ENCODE measurements at places on chromosomes 5 and 9. TPM values are rescaled to one million over a fixed set of nuclear protein-coding genes. Genes with fewer than 3 reads are reported as not detected.

ANKRD34B gene
- not detected for total RNA-seq

RASGRF2 gene
- 13.9 TPM for total RNA-seq

PWWP2A gene
- total RNA-seq = 46.2 TPM

RNF180 gene
- 51.1 TPM for total RNA-seq

C6 gene
- 0.68 TPM for total RNA-seq

ACTBL2 gene
- total RNA-seq = not detected

MELK gene
- not detected for total RNA-seq

PCDHA13 gene
- total RNA-seq = 0.56 TPM

SLCO6A1 gene
- total RNA-seq = not detected

CAAP1 gene
- total RNA-seq = 19.0 TPM

CCDC171 gene
- 6.4 TPM for total RNA-seq

TTC39B gene
- total RNA-seq = 24.2 TPM

PCDHA7 gene
- total RNA-seq = 0.54 TPM

ALDH1A1 gene
- total RNA-seq = 101 TPM

IFNA6 gene
- total RNA-seq = not detected

LCN1 gene
- not detected for total RNA-seq

ASPN gene
- 110 TPM for total RNA-seq

CNOT6 gene
- total RNA-seq = 24.8 TPM

ASS1 gene
- total RNA-seq = 81.7 TPM

SPINK13 gene
- not detected for total RNA-seq

- no peak for DNase-seq
Observed at GRCh38 chr5:65927503-65928321, 1.3 kb downstream of the ERBIN start.

GRCh38 chr5:73443829-73444498, 4.6 kb downstream of the FOXD1 start:
- DNase-seq = no peak

DNA sequence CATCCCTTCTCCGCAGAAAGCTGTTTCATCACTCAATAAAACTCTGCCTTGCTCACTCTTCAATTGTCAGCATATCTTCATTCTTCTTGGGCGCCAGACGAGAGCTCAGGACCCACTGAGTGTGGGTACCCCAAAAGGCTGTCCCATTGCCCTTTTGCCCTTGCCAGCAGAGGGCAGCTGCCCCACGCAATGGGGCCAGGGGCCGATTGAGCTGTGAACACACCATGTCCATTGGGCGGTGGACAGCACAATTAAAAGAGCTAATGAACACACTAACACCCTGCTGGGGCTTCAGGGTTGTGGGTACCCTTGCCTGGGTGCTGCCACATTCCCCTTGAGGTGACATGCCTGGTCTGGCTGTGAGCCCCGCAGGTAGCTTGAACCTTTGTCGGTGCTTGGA, 487.2 kb upstream of the NUDT12 start:
- DNase-seq = no peak

GRCh38 chr5:149172261-149172660, 31.0 kb downstream of the ABLIM3 start:
- no peak for DNase-seq

- DNase-seq = no peak
Observed at GRCh38 chr9:111179577-111179976, 141.3 kb upstream of the LPAR1 start.

- no peak for DNase-seq
Observed at GRCh38 chr5:65871182-65871581, 55.2 kb upstream of the ERBIN start.

- DNase-seq = no peak
Observed at GRCh38 chr5:119365847-119366539, 10.2 kb downstream of the TNFAIP8 start.

GRCh38 chr9:95406121-95406520, 88.6 kb upstream of the FANCC start:
- no peak for DNase-seq

DNA sequence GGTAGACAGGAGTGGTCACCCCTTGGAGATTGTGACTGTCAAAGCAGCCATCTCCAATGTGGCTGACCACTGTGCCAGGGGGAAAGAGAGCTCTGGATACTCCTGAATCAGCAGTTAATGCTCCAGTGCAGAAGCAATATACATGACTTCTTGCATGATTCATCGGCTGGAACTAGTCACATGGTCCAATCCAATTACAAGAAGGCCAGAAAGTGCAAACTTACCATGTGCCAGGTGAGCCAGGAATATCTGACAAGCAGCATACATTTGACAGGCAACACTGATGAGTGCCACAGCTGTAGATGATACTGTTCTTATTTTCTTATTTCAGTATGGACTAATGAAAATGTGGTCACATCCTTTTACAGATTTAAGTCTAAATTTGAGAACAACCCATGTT, 440.0 kb upstream of the MPDZ start:
- DNase-seq = no peak

DNA sequence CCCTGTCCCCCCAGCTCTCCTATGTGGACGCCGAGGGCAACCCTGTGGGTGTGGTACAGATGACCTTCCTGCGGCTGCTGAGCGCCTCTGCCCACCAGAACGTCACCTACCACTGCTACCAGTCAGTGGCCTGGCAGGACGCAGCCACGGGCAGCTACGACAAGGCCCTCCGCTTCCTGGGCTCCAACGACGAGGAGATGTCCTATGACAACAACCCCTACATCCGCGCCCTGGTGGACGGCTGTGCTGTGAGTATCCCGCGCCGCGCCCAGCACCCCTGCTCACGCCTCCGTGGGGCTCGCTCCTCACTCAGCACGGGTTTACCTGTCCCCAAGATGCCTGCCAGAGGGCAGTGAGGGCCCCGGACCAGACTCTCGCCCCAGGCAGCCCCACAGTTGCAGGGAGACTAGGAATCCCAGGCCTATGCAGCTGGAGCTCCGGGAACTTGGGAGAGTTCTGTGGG, 45.6 kb upstream of the FCN2 start:
- DNase-seq = no peak

DNA sequence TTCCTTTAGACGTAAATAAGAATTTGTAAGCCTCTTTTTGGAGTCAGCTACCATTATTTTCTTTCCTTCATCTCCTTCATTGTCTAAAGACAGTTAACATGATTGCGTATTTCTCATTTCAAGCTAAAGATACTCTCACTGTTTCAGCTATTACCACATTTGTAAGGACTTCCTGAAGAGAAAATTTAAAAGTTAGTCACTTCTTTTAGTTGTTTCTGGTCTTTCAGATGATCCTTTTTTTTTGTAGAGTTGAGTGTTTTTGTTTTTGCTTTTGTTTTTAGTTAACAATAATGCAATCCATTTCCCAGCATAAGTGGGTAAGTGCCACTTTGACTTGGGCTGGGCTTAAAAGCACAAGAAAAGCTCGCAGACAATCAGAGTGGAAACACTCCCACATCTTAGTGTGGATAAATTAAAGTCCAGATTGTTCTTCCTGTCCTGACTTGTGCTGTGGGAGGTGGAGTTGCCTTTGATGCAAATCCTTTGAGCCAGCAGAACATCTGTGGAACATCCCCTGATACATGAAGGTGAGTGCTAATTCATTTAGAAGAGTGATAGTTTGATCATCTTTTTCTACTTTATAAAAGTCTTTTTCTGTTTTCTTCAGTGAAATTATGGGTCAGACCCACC, 2.0 kb downstream of the IL31RA start:
- DNase-seq = no peak

DNA sequence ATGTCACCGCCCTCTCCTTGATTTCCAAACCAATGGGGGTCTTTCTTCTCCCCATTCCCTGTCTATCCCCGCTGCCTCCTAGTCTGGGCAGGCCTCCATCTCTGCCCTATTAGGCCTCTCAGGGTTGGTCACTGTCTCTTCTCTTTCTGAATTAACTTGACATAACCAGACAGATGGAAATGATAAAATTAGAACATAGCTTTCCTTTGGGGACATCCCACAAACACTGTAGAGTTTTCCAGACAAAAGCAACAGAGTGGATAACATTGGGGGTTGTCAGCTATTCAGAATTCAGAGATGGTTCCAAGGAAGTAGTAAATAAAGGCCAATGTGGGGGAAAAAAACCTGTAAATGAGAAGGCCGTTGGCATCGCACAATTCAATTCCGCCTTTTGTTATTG, 24.7 kb downstream of the LHX6 start:
- DNase-seq = no peak

GRCh38 chr5:133881576-133882388, 86.6 kb downstream of the C5orf15 start:
- no peak for DNase-seq

- DNase-seq = no peak
Observed at GRCh38 chr9:29966247-29966646, 2393.0 kb upstream of the C9orf72 start.

DNA sequence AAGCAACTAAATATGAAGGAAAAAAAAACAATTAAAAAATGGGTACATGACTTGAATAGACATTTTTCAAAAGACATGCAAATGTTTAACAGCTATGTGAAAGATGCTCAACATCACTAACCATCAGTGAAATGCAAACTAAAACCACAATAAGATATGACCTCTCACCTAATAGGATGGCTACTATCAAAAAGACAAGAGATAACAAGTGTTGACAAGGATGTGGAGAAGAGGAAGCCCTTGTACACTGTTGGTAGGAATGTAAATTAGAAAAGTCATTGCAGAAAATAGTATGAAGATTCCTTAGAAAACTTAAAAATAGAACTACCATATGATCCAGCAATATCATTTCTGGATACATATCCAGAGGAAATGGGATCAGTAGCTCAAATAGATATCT, 324.7 kb upstream of the TLE4 start:
- no peak for DNase-seq

DNA sequence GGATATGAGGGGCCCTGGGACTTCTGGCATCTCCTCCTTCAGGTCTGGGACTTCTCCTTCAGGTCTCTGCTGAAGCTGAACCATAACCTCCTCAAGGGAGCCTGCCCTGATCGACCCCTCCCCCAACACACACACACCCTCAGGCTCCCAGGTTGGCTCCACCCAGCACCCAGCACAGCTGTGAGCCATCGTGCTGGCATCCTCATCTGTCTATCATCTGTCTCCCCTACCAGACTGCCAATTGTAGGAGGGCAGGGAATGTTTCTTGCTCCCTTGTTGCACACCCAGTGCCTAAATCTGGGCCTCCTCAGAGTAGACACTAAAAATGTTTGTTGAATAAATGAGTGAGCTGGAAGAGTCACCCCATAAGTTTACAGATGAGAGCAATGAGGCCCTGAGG, 71.4 kb downstream of the LRSAM1 start:
- no peak for DNase-seq

DNA sequence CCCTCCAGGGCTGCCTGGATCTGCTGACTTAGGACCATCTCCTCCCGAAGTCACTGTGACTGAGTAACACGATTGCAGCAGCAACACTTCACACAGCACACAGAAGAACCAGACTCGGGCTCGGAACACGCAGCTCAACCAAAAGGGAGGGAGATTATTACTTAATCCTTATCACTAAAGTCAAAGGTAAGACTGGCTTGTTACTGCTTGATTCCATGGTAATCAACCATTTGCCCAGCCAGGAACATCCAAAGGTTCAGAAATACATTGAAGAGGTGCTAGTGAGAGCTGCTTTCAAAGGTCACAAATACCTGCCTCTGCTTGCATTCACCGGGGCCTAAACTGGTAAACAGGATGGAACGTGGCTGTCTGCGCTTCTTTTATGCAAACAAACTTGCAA, 7.7 kb downstream of the FBP1 start:
- DNase-seq = no peak

GRCh38 chr9:114769624-114770023, 36.2 kb downstream of the TNFSF15 start:
- no peak for DNase-seq

GRCh38 chr5:145225529-145225928, 609.6 kb downstream of the PRELID2 start:
- DNase-seq = no peak

- DNase-seq = no peak
Observed at GRCh38 chr5:74367241-74367733, 273.2 kb downstream of the ENC1 start.

- no peak for DNase-seq
Observed at GRCh38 chr9:109011231-109011671, 2.0 kb downstream of the CTNNAL1 start.

GRCh38 chr5:4551034-4551433, 589.1 kb upstream of the ADAMTS16 start:
- DNase-seq = no peak

GRCh38 chr9:28190981-28191380, 617.7 kb upstream of the C9orf72 start:
- DNase-seq = no peak

GRCh38 chr5:82674671-82675070, 396.5 kb upstream of the RPS23 start:
- DNase-seq = no peak

DNA sequence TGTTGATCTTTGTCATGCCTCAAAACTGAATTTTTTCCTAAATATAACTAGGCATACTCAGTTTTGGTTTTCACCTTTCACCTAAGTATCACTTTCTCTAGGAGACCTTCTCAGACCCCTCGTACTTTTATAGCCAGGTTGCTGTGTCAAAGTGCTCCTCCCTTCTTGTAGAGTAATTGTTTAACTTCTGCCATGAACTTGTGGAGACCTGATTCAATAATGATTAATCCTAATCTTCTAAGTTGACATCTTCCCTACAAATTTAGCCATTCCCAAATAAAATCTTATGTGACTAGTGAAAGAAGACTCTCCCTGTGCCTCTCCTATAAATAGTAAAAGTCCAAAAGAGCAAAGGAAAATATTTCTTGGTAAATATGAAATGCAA, 159.8 kb downstream of the SPATA31D1 start:
- no peak for DNase-seq

GRCh38 chr9:104700306-104700705, 6.0 kb downstream of the OR13D1 start:
- DNase-seq = no peak

- no peak for DNase-seq
Observed at GRCh38 chr5:14284392-14285148, 141.4 kb downstream of the TRIO start.

DNA sequence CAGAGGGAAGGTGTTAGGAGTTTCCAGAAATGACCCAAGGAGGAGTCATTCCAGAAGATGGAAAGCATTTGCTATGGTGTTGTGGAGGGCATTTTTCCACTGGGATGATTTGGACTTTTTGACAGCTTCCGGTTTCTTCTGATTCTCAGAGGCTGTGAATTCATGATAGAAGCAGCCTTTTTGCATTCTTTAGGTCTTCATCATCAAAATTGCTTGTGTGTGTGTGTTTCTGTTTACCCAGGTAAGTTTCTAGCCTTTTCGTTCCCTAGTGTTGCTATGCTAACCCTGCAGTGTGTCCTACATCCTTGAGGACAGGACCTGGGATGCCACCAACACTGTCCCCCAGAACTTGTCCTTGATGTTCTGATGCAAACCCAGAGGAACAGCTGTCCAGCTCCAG, 19.6 kb downstream of the IRX1 start:
- DNase-seq = no peak

DNA sequence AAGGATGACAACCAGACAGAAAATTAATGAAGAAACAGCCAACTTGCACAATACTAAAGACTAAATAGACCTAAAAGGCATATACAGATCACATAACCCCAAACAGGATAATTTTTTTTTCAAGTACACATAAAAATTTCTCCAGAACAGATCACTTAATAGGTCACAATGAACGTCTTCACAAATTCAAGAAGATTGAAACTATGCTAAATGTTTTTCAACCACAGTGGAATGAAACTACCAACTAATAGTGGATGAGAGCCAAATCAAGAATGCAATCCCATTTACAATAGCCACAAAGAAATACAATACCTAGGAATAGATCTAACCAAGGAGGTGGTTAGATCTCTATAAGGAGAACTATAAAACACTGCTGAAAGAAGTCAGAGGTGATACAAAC, 145.8 kb downstream of the TMEM232 start:
- no peak for DNase-seq

GRCh38 chr9:71552480-71552879, 215.8 kb downstream of the CEMIP2 start:
- DNase-seq = no peak
